Forelimb muscle (tissue), 1 donor: ENCODE measurements at places on chromosomes 3 and 15.

DNA sequence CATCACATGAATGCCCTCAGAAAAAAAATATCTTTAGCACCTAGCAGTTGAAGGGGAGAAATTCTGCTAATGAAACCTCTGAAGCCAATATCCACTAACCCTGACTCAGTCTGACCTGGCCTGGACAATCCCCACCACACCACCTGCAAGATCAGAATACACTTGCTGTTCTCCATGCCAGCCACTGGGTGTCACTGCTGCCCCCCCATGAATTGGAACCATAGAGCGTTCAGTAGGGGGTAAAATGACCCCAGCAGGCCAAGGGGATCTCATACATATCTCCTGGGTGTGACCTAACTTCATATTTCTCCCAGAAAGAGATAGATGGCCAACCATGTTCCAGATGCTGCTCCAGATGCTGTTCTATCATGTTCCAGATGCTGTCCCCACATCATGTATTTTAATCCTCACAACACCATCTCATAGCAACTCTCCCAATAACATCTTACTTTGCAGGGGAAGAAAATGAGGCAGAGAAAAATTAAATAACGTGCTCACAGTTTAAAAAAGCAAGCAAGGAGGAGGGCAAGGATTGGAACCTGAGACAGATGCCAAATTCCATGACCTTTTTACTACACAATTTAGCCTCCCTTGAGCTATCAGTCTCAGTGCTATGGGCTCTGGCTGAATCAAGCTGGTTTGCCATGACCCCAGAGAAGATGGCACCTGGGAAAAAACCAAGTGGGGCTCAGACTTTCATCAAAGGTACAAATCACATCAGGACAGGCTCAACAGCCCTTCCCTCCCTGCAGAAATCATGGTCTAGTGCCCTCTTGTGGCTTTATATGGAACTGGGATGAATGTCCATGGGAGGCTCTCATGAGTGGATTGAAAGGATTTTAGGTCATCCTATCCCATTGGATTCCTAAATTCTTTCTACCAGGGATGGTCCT is 12.4 kb downstream of the NTRK3 start:
- DNase-seq: no peak

- DNase-seq: no peak
Measured at GRCh38 chr3:65138556-65138955, 450.8 kb upstream of the ADAMTS9 start.

GRCh38 chr3:16485395-16485992 is 28.0 kb downstream of the RFTN1 start:
- DNase-seq: no peak

DNA sequence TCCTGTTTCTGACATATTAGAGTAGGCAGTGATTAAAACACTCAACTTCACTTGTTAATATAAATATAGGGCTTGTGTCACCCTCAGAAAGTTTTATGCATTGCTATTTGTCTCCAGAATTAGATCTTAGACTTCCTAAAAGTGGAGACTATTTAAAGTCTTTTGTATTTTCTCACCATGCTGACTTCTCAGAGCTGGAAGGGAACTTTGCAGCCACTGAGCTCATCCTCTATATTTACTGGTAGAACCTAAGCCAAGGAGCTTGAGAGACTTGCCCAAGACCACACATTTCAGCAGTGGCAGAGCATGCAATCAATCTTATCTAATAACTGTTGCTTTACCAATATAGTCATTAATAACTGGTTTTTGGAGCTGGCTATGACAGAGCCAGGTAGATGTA is 53.2 kb downstream of the STAC start:
- DNase-seq: no peak

- no peak for DNase-seq
Measured at GRCh38 chr15:100703032-100703578, 100.7 kb downstream of the ASB7 start.

DNA sequence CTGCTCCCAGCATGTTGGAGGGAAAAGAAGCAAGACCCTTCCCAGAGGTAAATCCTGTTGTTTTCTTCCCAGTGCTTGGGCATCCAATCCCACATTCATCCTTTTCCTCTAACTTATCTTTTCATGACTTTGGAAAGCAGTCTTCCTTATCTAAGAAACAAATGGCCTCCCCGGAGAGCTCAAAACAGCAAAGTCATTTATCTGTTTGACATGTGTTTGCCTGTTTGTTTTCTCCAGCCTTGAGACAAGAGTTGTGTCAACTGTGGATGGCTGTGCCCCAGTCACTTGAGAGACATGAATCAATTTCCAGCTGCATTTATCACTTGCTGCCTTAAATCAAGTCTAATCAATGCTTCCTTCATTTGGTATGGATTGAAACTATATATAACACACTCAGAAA is 103.9 kb downstream of the SHQ1 start:
- no peak for DNase-seq

DNA sequence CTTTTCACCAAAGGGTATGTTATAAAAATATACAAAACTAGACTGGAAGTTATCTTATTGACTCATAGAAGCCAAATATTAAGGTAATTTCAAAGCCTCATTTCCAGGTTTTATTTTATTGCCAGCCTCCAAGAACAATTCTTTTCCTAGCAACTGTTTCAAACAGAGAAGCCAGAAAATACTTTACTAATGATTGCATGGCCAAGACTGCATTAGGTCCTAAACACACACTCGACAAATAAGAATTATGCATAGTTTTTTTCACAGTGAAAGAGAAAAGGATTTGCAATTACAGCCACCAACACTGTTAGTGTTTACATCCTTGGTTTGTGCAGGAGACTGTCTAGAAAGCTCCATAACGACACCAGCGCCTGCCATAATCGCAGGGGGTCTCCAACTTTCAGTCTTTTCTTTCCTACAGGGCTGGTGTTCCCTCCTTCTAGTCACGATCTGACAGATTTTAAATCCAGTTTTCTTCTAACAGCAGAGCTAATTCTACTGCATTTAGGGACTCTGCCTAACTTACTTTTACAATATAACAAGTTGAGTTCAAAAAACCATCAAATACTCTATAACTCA is 58.1 kb downstream of the CLASP2 start:
- DNase-seq: no peak

DNA sequence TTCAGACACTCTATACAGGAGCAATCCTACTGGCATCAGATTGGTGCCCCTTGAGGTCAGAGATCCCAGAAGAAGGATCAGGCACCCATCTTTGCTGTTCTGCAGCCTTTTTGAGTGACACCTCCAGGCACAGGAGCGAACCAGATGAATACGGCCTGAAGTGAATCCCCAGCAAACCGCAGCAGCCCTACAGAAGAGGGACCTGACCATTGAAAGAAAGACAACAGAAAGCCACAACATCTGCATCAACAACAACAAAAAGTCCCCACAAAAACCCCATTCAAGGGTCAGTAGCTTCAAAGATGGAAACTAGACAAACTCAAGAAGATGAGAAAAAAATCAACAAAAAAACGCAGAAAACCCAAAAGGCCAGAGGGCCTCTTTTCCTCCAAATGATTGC is 130.4 kb downstream of the PPM1L start:
- no peak for DNase-seq

GRCh38 chr3:5784690-5785089 is 597.2 kb downstream of the EDEM1 start:
- no peak for DNase-seq

DNA sequence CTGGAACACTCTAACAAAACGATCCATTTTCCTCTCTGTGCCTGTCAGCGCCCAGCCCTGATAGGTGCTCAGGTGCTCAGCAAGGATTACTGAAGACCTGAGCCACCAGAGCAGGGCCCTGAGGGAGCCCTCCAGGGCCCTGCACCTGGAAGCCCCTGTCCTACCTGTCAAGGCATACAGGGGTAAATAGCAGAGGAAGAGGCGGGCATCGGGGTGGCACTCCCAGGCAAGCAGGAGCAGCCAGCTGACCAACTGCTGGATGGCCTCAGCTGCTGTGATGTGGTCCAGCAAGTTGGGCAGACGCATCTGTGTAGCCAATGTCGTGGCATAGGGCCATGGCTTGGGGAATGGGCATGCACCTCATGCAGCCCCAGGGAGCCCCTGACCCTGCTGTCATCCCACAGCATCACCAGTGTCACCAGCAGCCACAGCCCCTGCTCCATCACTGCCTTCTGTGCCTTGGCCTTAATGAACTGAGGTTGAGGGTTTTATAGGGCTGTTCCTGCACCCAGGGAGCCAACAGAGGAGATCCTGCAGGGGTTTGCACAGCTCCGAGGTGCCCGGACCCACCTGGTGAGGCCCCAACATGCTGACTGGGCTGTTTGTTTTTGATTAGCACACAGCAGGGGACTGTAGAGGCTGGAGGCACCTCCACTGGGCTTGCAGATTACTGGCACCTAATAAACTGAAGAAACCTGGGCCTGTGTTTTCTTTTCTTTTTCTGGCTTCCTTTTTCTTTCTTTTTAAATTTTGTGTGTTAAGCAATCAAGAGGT is 7.9 kb upstream of the WDR6 start:
- no peak for DNase-seq
